ENCODE measurements at places on chromosomes 4 and X.

DNA sequence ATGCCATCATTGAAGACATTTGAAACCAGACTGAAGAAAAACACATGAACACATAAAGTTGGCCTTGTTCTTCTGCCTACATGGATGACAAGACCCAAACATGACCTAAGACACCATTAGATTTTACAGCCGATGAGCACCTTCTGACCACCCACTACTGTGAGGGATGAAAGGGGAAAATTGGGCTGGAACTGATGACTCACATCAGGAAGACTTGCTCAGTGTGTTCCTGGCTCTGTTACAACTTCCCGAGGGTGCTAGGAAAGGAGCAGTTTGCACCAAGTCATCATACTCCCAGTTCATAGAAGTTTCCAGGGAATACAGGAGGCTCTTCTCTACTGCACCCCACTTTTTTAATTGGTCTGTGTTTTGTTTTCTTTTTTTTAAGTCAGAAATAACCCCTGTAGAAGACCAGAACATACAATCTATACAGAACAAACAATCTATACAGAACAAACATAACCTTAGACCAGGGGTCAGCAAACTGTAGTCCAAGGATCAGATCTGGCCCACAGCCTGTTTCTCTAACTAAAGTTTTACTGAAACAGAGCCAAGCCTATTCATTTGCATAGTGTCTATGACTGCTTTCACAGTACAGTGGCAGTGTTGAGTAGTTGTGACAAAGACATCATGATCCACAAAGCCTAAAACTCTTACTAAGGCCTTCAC, 25.3 kb downstream of the BTC start:
- DNase-seq, result peak; percentile 16

DNA sequence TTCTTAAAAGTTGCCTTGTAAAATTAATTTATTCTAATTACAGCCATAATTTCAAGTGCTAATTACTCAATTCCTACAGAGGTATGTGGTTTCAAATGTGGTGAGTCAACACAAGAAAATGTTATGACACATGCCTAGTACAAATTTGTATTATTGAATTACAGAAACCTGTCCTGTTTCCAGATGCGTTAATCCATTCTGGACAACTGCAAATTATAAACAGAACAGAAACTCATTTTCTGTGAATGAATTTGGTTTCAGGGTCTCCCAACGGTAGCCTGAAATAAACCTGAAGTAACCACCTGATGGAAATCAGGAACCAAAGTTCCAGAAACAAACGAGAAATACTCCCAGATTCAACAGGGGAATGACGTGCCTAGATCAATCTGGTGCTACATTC, 328.6 kb upstream of the F9 start:
- no peak for DNase-seq

DNA sequence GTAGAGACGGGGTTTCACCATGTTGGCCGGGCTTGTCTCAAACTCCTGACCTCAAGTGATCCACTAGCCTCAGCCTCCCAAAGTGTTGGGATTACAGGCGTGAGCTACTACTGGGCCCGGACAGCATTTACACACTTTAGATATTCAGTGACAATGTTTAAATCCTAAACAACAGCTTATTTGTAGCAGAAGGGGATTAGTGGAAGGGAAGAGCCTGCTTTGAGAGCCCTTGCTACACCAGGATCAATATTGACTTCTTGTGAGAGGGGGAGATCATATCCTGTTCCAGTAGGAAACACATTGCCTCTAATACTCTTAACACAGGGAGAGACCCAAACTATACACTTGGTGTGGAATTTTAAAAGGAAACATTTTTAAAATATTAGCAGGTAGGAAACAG, 7.1 kb downstream of the MGST2 start:
- no peak for DNase-seq

GRCh38 chr4:97496298-97496873, 646.9 kb downstream of the STPG2 start:
- DNase-seq, result peak; percentile 50

DNA sequence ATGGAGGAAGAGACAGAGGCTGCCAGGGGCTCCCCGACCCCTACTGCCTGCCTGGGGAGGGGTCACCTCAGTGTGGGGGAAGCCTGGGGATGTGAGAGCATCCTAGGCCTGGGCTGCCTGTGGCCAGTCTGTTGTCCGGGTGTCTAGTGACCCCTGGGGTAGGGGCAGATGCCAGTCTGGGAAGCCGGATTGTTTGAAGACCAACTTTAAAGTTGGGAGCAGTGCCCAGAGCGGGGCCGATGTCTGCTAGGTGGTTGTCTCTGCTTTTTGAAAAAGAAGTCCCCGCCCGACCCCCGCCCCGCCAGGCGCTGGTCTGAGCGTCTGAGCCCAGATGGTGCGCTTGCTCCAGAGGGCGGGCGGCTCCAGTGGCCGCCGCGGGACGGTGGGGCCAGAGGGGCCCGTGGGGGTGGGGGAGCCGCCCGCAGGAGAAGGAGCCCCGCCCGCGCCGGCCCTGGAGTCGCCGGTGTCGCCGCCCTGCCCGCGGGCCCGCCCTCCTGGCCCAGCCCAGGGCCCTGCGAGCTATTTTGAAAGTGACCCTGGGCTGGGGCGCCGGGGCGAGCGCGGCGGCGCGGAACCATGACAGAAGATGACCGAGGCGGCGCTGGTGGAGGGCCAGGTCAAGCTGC, at the start of gene DOK7:
TSS of gene DOK7 (plus strand) at position 517 of the 626 bp plus-strand sequence. CDS start at position 587, 70 bp downstream.
- DNase-seq, result no peak
